ENCODE measurements at places on chromosomes 1 and 21. TPM values are rescaled to one million over a fixed set of nuclear protein-coding genes. Genes with fewer than 3 reads are reported as not detected.

DNA sequence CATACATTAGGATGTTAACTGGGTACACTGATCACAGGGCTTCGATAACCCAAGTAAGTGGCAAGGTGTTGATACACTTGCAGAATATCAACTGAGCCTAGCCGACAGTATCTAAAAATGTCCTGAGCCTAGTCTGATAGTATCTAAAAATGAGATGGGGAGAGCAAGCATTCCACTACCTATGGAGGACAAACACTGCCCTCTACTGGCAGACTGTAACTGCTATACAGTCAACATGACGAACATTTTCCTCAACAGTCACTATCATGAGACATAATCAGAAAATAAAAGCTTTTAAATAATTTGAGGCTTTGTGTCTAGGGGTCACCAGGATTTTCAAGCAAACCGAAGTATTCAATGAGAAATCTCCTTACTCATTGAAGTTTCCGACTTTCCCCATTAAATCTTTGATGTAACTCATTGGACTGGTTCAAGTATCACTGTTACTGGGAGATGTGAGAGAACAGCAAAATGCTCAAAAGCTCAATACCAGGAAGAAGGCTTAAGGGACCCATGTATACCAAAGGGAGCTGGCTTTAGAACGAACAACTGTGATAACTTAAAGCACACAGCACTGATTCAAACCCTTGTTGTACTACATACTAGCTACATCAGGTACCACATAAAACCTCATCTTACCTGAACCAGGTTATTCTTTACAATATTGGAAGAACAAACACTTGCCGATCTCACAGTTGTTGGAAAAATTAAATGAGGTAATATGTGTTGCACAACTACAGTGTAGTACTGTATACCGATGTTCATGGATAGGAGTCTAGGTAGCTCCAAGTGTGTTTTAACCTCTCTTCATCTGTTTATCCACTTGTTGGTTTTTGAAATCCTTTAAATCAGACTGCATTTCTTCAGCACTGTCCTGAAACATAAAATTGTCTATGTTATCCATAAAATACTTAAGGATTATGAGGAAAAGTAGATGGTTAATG is 31.1 kb upstream of the SLC45A3 start:
- no peak overlapping the region for H3K4me3 ChIP-seq
- peak overlapping the region; percentile 12 for H3K27ac ChIP-seq
- no peaks in the 10 kb centered on the region for H3K27me3 ChIP-seq

DNA sequence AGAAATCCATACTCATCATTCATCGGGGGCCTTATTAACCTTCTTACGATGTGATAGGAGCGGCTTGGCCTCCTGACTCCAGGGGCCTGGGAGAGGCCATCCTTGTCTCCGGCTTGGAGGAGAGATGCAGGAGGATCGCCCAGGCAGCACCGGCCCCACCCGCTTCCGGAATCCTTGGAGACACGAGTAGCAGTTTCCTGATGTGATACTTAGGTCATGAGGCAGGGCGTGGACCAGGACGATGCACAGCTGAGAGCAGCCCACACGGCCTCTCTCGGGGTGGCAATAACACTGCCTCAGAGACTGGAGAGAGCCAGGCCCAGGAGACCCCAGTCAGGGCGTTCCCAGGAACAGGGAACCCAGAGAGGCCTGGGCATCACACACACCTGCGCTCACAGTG is 163.6 kb upstream of the ARHGEF16 start:
- DNase-seq, result no peak
- no peaks in the 10 kb centered on the region for H3K27me3 ChIP-seq
- no peak overlapping the region for H3K27ac ChIP-seq
- H3K36me3 ChIP-seq, result no peaks in the 10 kb centered on the region

- no peak overlapping the region for H3K27ac ChIP-seq
- H3K4me1 ChIP-seq, result peaks cover 10% of the 10 kb centered on the region
- H3K4me3 ChIP-seq, result no peak overlapping the region
- no peak for DNase-seq
Measured at GRCh38 chr1:37001703-37002102, 32.6 kb downstream of the GRIK3 start.

GRCh38 chr1:114118351-114118990 is 35.2 kb downstream of the SYT6 start:
- H3K4me3 ChIP-seq, result no peak overlapping the region
- H3K36me3 ChIP-seq, result peaks cover 70% of the 10 kb centered on the region
- peaks cover 10% of the 10 kb centered on the region for H3K4me1 ChIP-seq
- H3K27me3 ChIP-seq, result no peaks in the 10 kb centered on the region
- no peak for DNase-seq

GRCh38 chr21:36692835-36693488 is 6.0 kb upstream of the SIM2 start:
- H3K27me3 ChIP-seq, result peaks cover 89% of the 10 kb centered on the region
- no peak overlapping the region for H3K27ac ChIP-seq
- H3K4me3 ChIP-seq, result peak overlapping the region; percentile 54
- no peaks in the 10 kb centered on the region for H3K36me3 ChIP-seq

DNA sequence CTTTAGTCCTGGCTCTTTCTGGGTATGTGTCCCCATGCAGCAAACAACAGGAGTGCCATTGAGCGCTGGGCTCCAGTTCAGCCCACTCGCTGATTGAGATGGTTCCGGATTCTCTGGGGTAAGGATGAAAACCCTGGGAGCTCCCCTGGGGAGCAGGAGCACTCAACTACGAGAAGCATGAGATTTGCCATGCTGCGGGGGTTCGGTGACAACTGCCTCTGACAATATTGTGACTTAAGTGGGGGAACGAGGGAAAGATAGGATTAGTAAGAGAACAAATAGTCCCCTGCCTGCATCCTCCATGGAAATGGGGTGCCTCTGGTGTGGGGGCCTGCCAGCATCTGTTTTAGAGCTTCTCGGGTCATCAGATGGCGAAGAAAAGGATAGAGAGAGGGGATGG is 123.6 kb upstream of the IPO9 start:
- no peaks in the 10 kb centered on the region for H3K27me3 ChIP-seq
- H3K27ac ChIP-seq, result no peak overlapping the region
- H3K4me1 ChIP-seq, result peaks cover 2% of the 10 kb centered on the region
- H3K36me3 ChIP-seq, result no peaks in the 10 kb centered on the region
- no peak overlapping the region for H3K4me3 ChIP-seq

OR6K6 gene
- not detected for total RNA-seq

TRIM63 gene
- total RNA-seq, result not detected
